ENCODE measurements at places on chromosomes 4 and X.

- DNase-seq, result no peak
Measured at GRCh38 chr4:30245140-30245539, 475.0 kb upstream of the PCDH7 start.

GRCh38 chrX:1658071-1658491 is 43.2 kb downstream of the ASMT start:
- DNase-seq, result no peak

GRCh38 chrX:153922932-153923857 is 2.9 kb downstream of the ARHGAP4 start:
- no peak for DNase-seq

DNA sequence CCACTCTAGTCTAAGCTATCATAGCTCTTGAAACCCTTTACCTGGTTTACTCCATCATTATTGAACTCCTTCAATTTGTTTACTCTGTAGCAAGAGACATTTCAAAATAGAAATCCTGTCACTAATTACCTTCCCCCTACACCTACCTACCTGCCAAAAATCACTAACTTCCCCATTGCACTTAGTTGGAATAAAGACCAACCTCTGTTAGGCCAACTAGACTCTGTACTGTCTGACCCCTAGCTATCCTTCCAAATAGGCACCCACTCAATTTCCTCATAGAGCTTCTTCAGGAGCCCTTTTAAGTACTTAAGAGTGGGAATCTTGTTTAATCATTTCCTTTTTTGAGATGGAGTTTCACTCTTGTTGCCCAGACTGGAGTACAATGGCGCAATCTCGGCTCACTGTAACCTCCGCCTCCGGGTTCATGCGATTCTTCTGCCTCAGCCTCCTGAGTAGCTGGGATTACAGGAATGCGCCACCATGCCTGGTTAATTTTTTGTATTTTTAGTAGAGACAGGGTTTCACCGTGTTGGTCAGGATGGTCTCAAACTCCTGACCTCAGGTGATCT is 8.9 kb upstream of the CDKL2 start:
- no peak for DNase-seq

DNA sequence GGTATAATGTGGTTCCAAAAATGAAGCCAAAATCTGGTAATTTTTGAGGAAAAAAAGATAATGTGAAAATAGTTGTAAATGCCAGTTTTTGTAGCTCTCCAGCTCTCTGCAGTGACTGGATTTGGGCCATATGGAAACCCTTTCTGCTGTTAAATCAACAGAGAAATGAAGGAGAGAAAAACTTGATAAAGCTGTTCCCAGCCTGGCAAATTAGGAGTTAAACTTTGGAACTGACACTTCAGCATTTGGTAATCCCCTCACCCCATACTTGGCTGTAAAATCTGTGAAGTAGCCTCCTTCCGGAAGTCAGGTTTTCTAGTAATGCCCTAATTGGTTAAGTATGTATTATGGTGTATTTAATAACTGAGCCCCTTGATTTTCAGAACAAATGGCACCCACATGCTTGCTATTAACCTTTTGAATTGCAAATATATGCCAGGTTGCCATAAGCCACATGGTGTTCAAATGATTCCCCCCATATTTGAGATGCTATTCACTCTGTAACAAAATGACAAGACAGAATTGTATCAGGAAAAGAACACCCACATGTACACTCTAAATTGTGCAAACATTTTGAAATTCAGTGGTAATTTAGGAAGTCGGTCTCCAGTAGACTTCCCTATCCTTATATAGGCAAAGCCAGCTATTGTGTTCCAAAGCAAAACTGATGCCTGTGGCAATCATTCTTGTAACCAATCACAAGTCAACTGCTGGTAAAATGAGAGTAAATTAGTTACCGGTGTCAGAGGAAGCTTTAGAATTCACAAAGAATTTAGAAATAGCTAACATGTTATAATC is 96.3 kb upstream of the ADAMTS3 start:
- no peak for DNase-seq

GRCh38 chrX:132953354-132953753 is 5.1 kb downstream of the HS6ST2 start:
- no peak for DNase-seq

DNA sequence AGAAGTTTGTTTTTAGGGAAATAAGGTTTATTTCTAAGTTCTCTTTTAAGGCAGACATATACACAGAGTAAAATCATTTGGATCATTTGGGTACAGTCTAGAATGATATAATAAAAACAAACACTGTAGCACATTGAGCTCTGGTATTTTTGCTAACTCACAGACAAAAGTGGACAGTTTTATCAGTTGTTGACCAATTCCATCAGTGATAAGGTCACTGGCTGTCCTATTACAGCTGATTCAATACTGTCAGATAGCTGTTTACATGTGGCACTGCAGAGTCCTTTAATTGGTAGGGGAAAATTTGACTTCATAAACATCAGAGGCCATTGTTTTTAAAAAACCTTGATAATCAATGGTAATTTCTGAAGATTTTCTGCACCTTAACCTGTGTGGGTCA is 3.5 kb downstream of the IBSP start:
- no peak for DNase-seq

- DNase-seq, result no peak
Measured at GRCh38 chrX:4179031-4179430, 465.6 kb upstream of the PRKX start.

DNA sequence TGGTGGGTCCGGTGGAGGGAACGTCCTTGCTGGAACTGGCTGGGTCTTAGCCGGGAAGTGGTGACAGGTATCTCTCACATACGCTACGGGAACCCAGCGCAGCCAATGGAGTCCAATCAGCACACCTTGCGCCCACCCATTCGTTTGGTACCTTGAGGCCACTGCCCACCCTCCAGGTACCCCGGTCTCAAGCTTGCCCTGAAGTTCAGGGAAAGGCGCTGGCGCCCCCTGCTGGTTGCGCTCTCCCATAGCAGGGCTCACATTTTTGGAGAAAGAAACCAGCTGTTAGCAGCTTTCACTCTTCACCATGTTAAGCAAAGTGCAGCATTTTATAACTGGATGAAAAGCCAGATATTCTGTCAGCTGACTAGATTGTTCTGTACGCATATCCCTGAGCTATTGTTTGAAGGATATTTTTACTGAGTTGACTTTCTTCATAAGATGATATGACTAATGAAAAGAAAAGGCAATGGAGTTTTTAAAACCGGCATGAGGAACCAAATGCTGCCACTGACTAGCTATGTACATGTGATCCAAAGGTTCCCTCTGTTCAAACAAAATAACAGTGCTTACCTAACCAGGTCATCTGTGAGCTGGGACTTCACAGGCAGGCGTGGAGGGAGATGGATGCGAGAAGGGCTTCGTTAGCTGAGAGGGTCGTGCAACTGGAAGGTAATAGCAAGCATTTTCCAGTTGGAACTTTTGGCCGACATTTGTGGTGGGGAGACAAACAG is 43.7 kb downstream of the OTOP1 start:
- no peak for DNase-seq

DNA sequence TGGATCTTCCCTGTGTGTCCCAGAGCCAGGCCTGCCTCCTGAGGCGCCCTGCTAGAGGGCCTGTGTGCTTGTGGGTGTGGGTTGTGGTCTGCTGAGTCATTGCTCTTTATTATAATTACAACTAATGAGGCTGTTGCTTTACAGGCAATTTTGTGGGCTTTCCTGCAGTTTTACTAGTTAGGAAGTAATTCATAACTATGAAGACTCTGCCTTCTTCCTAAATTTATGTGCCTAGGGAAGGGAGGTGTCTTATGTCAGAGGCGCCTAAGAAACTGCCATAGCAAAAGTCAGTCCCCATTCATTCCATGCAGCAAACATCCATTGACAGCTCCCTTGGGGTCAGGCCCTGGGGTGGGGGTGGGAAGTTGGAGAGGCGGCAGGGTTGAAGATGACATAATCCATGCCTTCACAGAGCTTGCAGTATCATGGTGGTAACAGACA is 359.2 kb downstream of the IDS start:
- no peak for DNase-seq

DNA sequence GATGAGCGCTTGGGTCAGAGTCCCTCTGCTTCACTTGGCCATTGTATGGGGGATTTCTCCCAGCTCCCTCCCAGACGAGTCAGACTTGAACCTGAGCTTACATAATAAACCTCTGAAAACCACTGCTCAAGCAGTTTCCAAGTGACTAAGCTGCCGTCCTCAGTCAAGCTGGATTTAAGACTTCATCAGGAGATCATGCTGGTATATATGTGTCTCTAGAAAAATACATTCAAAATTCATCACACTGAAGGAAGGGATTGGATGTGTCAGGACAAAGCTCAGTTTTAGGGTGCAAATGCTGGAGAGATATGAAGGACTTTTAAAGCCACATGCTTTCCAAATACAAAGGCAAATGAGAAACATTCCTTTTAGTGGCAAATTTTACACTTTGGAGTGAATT is 114.3 kb downstream of the QDPR start:
- DNase-seq, result no peak

DNA sequence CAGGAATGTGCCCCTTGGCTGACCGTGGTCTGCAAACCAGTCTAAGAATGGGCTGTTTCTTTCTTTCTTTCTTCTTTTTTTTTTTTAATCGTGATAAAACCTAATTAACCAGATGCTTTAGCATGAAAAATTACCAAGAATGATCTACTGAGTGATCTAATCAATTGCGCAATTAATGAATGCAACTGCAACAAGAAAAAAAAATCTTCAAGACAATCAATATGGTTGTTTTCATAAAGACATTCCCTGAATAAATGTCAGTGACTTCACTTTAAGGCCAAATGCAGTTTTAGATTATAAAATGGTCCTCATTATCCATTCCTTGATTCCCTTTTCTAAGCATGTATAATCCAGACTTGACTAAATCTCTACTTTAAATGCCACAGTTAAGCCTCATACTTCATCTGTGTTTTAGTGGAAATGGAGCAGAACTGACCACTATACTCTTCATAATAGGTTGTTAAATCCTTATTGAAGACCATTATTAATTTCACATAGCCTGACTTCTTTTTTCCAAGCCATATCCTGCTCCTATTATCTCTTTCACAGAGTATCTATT is 51.6 kb upstream of the SETD7 start:
- DNase-seq, result no peak

- no peak for DNase-seq
Measured at GRCh38 chrX:150648296-150648940, 44.8 kb upstream of the MTMR1 start.

- DNase-seq, result no peak
Measured at GRCh38 chr4:140996766-140997165, 136.5 kb downstream of the RNF150 start.

- no peak for DNase-seq
Measured at GRCh38 chr4:33062155-33062806, 2342.1 kb downstream of the PCDH7 start.

DNA sequence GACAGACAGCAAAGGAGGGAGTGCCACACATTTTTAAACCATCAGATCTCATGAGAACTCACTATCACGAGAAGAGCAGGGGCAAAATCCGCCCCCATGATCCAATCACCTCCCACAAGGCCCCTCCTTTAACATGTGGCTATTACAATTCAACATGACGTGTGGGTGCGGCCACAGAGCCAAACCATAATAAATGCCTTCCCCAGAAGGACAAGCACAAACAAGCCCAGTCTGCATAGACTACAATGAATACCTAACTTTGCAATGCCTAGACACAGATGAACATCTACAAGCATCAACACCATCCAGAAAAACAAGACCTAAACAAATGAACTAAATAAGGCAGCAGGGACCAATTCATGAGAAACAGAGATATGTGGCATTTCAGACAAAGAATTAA is 12.3 kb downstream of the ETDA start:
- DNase-seq, result no peak

DNA sequence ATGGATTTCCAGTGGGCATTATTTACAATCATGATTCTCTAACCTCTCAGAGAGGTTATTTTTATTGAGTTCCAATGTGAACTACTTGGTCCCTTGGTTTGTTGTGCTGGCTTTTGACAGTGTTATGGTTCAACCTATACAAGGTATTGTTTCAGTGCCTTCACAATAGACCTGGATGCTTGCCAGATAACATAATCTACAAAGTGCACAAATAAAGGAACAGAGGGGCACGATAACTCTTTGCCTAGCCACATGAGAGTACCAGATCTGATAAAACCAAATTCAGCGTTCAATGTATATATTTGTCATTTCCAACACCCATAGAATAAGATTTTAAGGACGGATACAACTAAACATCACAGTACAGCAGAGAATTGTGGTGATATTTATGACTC is 120.8 kb downstream of the RASL11B start:
- no peak for DNase-seq

DNA sequence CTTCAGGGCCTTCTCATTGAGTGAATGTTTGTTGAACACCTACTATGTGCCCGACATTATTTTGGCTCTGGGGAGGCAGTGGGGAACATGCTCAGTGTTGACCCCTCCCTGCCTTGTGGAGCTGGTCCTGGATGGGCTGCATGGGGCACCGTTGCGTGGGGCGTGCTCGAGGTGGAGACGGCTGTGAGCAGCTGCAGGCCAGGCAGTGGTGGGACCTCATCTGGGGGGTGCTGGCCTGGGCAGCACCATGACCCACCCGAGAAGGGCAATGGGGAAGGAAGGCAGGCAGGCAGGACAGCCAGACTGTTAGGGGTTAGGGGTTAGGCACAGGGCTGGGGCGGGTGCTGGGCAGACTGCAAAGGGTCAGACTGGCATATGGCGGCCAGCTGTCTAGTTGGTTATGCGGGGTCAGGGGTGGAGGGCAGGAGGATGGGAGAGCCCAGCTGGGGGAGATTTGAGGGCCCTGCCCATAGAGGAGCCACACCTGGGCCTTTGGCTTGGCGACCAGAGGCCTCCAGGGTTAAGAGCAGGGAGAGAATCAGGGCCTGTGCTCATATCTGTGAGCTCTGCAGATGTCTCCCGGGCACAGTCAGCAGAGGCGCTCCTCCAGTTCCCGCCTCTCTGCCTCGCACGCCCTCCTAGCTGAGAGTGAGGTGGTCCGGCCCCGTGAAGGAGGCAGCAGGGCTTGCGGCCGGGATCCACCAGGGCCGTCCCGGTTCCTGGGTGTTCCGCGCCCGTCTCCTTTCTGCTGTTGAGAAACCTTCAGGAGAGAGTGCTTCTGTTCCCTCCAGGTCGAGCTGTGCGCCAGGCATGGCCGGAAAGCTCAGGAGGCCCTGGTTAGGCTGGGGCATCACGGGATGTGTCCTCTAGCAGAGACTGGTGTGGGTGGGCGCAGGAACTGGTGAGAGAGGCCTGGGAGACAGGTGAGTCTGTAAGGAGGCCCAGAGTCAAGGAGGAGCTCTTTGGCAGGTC is 73.3 kb downstream of the RGS12 start:
- DNase-seq, result no peak

GRCh38 chrX:106484233-106484632 is 127.5 kb upstream of the RADX start:
- DNase-seq, result no peak

GRCh38 chr4:53914313-53915016 is 149.9 kb downstream of the CHIC2 start:
- peak; percentile 56 for DNase-seq

GRCh38 chr4:51909236-51909703 is 66.3 kb downstream of the DCUN1D4 start:
- no peak for DNase-seq

- DNase-seq, result no peak
Measured at GRCh38 chr4:25290490-25291067, 22.0 kb upstream of the ZCCHC4 start.

- DNase-seq, result no peak
Measured at GRCh38 chr4:86664959-86665358, 70.8 kb downstream of the PTPN13 start.

- DNase-seq, result no peak
Measured at GRCh38 chr4:12519426-12519825, 964.7 kb downstream of the RAB28 start.

GRCh38 chr4:28388471-28388870 is 1527.8 kb downstream of the STIM2 start:
- DNase-seq, result no peak
